ENCODE measurements at places on chromosomes 5 and 9. TPM values are rescaled to one million over a fixed set of nuclear protein-coding genes. Genes with fewer than 3 reads are reported as not detected.

DNA sequence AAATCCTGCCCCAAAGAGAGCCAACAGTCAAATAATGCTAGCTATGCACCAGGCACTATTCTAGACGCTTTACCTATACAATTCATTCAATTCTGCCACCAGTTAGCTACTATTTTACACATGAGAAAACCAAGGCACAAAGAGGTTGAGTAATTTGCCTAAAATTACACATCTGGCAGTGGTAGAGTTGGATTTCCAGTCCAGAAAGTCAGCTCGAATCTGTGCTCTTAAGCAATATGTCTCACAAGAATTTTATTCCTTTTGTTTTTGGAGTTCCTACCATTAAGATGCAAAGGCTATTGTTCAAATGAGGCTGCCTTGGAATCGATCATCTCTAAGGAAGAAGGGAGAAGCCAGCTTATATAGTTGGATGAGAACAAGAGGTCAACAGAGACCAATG, 256.9 kb upstream of the RASA1 start:
- H3K27me3 ChIP-seq: no peaks in the 10 kb centered on the region
- H3K36me3 ChIP-seq: no peaks in the 10 kb centered on the region

ST8SIA4 gene
- total RNA-seq: 1.4 TPM

GRCh38 chr9:33165263-33166151, 1.6 kb downstream of the B4GALT1 start:
- peak overlapping the region; percentile 95 for H3K27ac ChIP-seq
- H3K36me3 ChIP-seq: no peaks in the 10 kb centered on the region
- H3K27me3 ChIP-seq: no peaks in the 10 kb centered on the region
- peaks cover 55% of the 10 kb centered on the region for H3K4me1 ChIP-seq
- H3K4me3 ChIP-seq: peak overlapping the region; percentile 91
- peak; percentile 93 for DNase-seq

- no peaks in the 10 kb centered on the region for H3K36me3 ChIP-seq
- no peak overlapping the region for H3K27ac ChIP-seq
- peaks cover 30% of the 10 kb centered on the region for H3K27me3 ChIP-seq
- no peak overlapping the region for H3K4me3 ChIP-seq
- DNase-seq: no peak
These were observed 13.6 kb upstream of the PHF19 start for GRCh38 chr9:120890320-120891244.

DNA sequence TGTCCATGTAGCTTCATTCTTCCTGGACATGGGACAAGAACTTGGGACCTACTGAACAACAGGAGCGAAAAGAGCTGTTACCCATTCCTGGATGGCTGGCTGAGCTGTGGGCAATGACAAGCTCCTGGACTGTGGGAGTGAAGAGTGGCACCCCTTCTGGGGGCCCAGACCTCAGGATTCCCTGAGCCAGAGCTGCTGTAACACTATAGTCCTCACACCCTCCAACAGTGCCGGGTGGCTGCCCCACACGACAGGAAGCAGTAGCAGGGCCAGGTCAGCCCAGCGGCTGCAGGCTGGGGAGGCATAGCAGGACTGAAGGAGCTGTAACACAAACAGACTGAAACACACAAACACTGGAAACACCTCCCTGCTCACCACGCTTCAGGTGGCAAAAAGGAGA, 169.7 kb upstream of the IRX2 start:
- no peak overlapping the region for H3K27ac ChIP-seq
- DNase-seq: no peak
- H3K4me3 ChIP-seq: no peak overlapping the region

DNA sequence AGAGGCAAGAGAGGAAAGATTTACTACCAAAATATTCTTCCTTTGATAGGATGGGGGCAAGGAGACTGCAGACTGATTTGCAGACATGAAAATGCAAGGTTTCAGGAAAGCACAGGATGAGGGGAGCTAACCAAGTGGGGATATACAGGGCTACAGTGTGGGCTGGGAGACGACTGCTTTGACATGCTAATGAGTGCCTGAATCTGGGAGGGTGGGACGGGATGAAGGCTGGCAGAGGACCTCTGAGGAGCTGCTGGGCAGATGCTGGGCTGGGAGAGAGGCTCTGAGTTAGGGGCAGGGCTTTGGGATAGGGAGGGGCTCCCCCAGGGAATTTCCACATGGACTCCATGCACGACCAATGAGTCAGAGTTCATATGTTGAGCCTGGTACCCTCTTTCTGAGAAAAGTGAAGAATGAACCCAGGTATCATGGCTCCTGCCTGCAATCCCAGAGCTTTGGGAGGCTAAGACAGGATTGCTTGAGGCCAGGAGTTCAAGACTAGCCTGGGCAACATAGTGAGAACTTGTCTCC, 4.9 kb upstream of the CPLX2 start:
- H3K4me1 ChIP-seq: no peaks in the 10 kb centered on the region
- no peaks in the 10 kb centered on the region for H3K36me3 ChIP-seq
- no peak overlapping the region for H3K27ac ChIP-seq
- no peaks in the 10 kb centered on the region for H3K27me3 ChIP-seq

MEIKIN gene
- total RNA-seq: not detected

GPR150 gene
- total RNA-seq: 0.29 TPM

DNA sequence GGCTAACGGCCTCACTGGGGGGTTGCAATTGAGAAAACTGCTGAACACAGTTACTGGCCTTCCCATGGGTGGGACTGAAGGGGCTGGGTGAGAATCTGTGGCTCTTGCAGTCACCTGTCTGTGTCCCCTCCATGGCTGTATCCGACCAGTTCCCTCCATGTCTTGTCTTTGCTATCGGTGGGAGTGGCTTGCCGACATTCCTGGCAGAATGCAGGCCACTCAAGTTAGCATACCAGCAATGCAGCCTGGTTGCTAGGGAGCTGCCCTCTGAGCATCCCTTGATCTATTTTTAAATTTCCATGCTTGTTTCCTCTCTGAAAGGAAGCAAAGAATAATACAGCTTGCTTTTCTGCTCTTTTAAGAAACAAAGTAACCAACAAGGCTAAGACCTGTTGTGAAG, 1509.7 kb upstream of the WWC1 start:
- no peak overlapping the region for H3K4me3 ChIP-seq
- H3K27me3 ChIP-seq: no peaks in the 10 kb centered on the region
- DNase-seq: no peak
- no peaks in the 10 kb centered on the region for H3K4me1 ChIP-seq
- no peak overlapping the region for H3K27ac ChIP-seq
- H3K36me3 ChIP-seq: no peaks in the 10 kb centered on the region

C9 gene
- 0.36 TPM for total RNA-seq

GRCh38 chr9:111360881-111361280, 30.9 kb upstream of the OR2K2 start:
- no peak for DNase-seq
- H3K27ac ChIP-seq: no peak overlapping the region
- H3K27me3 ChIP-seq: no peaks in the 10 kb centered on the region
- H3K4me1 ChIP-seq: peaks cover 11% of the 10 kb centered on the region
- H3K36me3 ChIP-seq: peaks cover 35% of the 10 kb centered on the region

DNA sequence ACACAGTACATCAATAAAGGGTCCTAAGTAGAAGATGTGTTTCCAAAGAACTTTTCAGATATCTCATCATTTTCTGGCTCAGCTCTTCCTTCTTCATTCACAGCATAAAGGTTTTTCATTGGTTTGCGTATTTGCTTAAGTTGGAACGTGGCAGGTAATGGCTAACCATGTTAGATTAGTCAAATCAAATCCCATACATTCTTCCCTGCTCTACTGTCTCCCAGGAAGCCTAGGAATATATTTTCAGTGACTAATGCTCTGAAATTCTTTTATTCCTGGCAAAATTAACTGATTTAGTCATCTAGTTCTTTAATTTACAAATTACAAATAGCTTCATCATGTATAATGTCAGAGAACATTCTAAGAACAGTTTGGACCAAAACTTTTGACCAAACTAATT, 99.6 kb upstream of the TMEM161B start:
- H3K4me1 ChIP-seq: no peaks in the 10 kb centered on the region
- DNase-seq: no peak
- H3K36me3 ChIP-seq: no peaks in the 10 kb centered on the region
- no peak overlapping the region for H3K27ac ChIP-seq
- H3K4me3 ChIP-seq: no peak overlapping the region
- no peaks in the 10 kb centered on the region for H3K27me3 ChIP-seq

- H3K36me3 ChIP-seq: no peaks in the 10 kb centered on the region
- no peak for DNase-seq
- no peak overlapping the region for H3K27ac ChIP-seq
- peak overlapping the region; percentile 39 for H3K4me3 ChIP-seq
- peaks cover 5% of the 10 kb centered on the region for H3K4me1 ChIP-seq
- no peaks in the 10 kb centered on the region for H3K27me3 ChIP-seq
These were observed 70.1 kb upstream of the CCDC180 start for GRCh38 chr9:97237311-97237786.

MFAP3 gene
- 90.1 TPM for total RNA-seq

DNA sequence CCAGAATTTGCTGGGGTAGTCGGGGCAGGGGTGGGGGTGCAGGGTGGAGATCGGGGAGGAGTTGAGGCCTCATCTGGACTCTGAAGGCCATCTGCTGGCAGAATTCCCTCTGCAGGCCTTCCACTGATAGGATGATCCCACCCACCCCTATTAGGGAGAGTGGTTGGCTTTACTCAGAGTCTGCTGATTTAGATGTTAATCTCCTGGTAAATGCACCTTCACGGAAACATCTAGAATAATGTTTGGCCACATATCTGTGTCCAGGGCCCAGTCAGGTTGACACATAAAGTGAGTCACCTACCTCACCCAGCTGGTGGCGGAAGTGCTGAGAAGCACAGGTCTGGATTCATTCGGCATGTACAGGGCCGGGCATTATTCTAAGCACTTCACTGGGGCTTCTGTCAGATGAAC, 50.0 kb downstream of the DAPK1 start:
- H3K4me3 ChIP-seq: no peak overlapping the region
- H3K27ac ChIP-seq: no peak overlapping the region
- no peaks in the 10 kb centered on the region for H3K27me3 ChIP-seq

SPINK7 gene
- not detected for total RNA-seq

DNA sequence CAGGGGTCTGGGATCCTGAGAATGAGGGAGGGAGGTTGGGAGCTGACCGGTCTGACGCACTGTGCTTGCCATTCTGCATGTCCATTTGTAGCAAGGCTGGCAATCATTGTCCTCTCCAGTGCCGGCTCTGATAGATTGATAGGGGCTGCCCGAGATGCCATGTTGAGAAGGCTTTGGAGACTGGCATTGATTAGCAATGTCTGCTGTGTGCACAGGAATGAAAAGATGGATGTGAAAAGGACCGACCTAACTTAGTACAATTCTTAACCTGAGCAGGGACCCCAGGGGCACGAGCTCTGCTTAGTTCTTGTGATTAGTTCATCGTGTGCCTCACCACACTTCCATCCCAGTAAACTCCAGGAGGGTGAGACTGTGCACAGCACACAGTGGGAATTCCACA, 17.0 kb downstream of the NEK6 start:
- H3K27ac ChIP-seq: peak overlapping the region; percentile 43
- peaks cover 35% of the 10 kb centered on the region for H3K4me1 ChIP-seq
- H3K4me3 ChIP-seq: no peak overlapping the region
- no peaks in the 10 kb centered on the region for H3K27me3 ChIP-seq
- peaks cover 65% of the 10 kb centered on the region for H3K36me3 ChIP-seq
- DNase-seq: peak; percentile 72

- no peak overlapping the region for H3K27ac ChIP-seq
- no peaks in the 10 kb centered on the region for H3K36me3 ChIP-seq
- no peaks in the 10 kb centered on the region for H3K27me3 ChIP-seq
- H3K4me1 ChIP-seq: no peaks in the 10 kb centered on the region
- DNase-seq: no peak
These were observed 95.6 kb downstream of the MLLT3 start for GRCh38 chr9:20526500-20527319.

CD274 gene
- 0.72 TPM for total RNA-seq

DNA sequence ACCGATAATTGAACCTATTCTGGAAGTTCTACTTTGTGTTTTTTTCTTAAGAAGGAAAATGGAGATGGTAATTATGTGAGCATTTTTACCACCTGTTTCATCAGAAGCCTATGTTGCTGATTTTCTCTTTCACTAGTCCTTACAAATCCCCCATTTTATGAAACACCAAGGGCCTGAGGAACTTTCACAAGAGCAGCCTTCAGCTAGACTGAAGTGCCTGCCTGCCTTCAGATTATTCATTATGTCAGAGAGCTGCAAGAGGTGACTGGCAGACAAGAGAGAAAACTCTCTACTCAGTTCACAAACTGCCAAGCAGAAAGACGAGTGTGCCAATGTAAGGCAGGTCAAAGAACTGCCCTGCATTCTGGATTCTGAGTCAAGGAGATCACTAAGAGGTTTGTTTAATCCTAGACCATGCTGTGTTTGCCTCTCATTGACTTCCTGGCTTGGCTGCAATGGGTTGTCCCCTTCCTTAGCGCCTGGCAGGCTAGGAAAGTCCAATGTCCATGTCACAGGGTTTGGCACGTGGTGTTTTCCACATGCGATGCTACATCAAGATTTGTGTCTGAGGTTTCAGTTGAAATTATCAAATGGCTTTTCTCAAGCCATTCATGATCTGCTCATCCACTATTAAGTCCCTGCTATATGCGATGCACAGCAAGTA, 143.3 kb downstream of the CDC42SE2 start:
- H3K36me3 ChIP-seq: peaks cover 8% of the 10 kb centered on the region
- no peaks in the 10 kb centered on the region for H3K27me3 ChIP-seq
- H3K4me1 ChIP-seq: no peaks in the 10 kb centered on the region

GRCh38 chr5:30874241-30875034, 319.0 kb upstream of the CDH6 start:
- H3K4me1 ChIP-seq: no peaks in the 10 kb centered on the region
- H3K27ac ChIP-seq: no peak overlapping the region
- no peak for DNase-seq

DNA sequence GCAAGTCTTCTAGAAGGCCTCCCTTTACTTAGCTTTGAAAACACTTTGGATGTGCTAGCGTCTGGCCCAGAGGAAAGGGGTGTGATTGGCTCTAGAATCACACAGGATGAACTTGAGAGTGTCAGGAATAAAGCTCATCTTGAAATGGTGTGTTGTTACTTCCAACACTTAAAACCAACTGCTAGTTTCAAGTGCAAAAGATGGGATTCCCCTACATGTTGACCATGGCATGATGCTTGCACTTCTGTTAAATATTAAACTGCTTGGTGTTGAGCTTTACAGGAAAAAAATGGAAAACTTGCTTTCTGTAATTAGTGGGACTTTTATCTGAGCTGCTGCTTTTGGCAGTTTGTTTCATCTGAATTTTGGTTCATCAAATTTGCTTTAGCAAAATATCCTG, 261.1 kb downstream of the MED10 start:
- no peak overlapping the region for H3K27ac ChIP-seq
- H3K4me3 ChIP-seq: no peak overlapping the region
- no peaks in the 10 kb centered on the region for H3K36me3 ChIP-seq
- no peaks in the 10 kb centered on the region for H3K4me1 ChIP-seq
